ENCODE measurements at places on chromosomes 3 and 15. TPM values are rescaled to one million over a fixed set of nuclear protein-coding genes. Genes with fewer than 3 reads are reported as not detected.

Gene ZCWPW2
- total RNA-seq: 0.22 TPM

DNA sequence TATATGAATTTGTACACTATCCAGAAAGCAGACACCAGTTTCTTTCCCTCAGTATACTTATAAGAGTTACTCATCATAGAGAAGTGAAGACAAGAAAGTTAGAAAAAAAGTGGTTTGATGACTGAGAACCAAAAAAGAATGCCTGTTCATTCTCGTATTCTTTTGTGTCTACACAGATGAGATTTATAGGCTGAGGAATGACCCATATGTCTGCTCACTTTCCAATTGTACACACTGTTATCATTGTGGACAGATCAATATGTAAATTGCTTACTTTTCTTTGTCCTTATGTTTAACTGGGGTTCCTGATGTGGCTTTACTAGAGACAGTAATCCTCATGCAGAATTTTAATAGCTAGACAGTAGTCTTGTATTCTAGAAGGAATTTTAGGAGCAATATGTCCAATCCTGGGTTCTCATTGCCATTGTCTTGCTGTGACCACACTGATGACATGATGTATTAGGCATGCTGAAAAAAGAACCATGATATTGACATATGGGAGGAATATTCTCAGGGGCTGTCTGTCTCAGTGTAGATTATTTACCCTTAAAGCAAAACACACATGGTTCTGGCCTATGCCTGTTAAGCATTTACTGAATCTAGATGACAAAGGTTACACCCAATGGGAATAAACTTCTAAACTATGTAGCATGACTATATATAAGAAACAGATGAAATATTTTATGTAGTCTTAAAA, 669.7 kb downstream of the ROBO1 start:
- ATAC-seq: no peak

Gene ZNF502
- total RNA-seq: 0.73 TPM

DNA sequence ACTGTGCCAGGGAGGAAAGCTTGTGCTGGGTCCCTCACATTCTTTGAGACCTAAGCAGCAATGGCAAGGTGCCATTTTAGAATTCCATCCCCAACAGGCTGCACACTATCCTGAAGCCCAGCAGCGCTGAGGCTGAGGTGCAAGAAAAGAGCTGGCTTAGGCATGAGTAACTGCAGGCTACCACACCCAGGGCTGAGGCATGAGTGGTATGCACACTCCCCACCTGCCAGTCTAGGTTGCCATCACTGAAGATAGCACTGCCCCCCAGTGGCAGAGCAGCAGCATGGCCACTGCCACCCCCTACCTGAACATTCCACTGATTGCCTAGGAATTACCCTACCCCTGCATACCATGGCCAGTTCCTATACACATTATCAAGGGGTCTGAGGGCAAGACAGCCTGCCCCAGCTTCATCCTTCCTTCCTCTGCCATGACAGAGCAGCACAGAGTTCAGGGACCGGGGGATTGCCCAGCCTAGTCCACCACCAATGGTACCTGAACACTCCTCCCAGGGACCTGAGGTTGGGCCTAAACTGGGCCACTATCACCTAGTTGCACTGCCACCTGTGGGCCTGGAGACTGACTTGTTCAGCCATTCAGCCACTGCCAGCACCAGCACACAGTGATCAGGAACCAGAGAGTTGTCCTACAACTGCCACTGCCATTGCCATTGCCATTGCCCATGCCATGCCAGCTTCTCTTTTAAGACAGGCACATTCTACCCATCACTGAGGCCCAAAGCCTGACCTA, 129.8 kb downstream of the SATB1 start:
- ATAC-seq: peak; percentile 50

Data from activated T-helper 17 cell treated with anti-CD3 and anti-CD28 coated beads, Interleukin-2, amount 50 U/mL, for 72 hours (primary cell).